Pericardium fibroblast (primary cell): ENCODE measurements at places on chromosomes 4 and X. TPM values are rescaled to one million over a fixed set of nuclear protein-coding genes. Genes with fewer than 3 reads are reported as not detected.

Gene SOX3
- not detected in 2 replicates for total RNA-seq

Gene BEX5
- not detected in 2 replicates for total RNA-seq

Gene POF1B
- not detected in 2 replicates for total RNA-seq

Gene TAF7L
- total RNA-seq: not detected in 2 replicates

Gene KIT
- 0.82 and 1.2 TPM in 2 replicates for total RNA-seq

Gene ARHGAP4
- total RNA-seq: 0.58 and 4.5 TPM in 2 replicates

Gene TBL1X
- 13.9 and 26.6 TPM in 2 replicates for total RNA-seq

Gene PRR32
- total RNA-seq: not detected in 2 replicates

Gene THAP9
- 1.6 and 3.2 TPM in 2 replicates for total RNA-seq

Gene TMEM271
- not detected in 2 replicates for total RNA-seq

Gene AP1AR
- total RNA-seq: 7.4 and 10.0 TPM in 2 replicates
